ENCODE measurements at places on chromosomes 4 and X. TPM values are rescaled to one million over a fixed set of nuclear protein-coding genes. Genes with fewer than 3 reads are reported as not detected.

DNA sequence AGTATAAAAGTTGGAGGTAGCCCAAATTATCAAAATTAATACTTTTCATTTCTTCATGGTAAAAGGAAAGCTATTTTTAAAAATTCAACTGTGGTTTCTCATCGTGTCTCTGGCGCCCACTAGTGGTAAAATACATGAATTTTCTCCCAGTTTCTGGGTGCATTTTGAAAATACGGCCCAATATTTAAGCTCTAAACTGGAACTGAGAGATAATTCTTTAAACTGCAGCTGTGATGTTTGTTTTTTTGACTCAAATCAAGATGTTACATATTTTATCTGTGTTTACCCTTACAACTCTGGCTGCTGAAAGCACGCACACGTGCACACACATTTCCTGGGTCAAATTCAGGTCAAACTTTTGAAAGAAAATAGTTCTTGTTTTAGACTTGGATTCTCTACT, 123.9 kb upstream of the ACSL4 start:
- ATAC-seq: no peak

ETNPPL gene
- total RNA-seq: not detected

DNA sequence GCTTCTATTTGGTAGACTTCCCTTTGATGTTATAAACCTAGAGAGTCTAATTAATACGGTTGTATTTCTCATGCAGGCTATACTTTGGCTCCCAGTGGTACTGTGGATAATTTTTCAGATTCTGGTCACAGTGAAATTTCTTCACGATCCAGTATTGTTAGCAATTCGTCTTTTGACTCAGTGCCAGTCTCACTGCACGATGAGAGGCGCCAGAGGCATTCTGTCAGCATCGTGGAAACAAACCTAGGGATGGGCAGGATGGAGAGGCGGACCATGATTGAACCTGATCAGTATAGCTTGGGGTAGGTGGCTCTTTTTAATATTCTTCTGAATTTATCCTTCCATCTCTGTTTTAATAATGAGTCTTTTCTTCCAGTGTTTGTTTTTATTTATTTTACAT, 249.7 kb downstream of the RAPGEF2 start:
- no peak for ATAC-seq

DNA sequence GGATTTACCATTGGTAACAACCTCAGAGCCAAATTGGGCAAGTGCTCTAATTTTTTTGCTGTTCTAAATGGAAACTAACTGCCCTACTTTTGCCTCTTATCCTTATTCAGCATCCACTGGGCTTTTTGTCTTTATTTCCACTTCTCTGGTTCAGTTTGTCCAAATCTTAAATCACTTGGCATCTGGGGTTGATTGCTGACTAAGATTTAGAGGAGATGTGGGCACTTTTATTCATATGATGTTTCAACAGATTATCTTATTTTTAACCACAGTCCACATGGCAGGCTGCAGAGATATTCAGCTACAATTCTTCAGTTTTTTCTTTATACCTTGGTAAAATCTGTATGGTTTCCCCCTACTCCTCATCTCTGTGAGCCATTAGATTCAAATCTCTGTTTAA, 1161.4 kb upstream of the PCDH7 start:
- no peak for ATAC-seq

NPY5R gene
- not detected for total RNA-seq
